ENCODE measurements at places on chromosomes 4 and X.

- DNase-seq, result no peak
Measured at GRCh38 chr4:99383833-99384392, 31.4 kb upstream of the ADH1C start.

DNA sequence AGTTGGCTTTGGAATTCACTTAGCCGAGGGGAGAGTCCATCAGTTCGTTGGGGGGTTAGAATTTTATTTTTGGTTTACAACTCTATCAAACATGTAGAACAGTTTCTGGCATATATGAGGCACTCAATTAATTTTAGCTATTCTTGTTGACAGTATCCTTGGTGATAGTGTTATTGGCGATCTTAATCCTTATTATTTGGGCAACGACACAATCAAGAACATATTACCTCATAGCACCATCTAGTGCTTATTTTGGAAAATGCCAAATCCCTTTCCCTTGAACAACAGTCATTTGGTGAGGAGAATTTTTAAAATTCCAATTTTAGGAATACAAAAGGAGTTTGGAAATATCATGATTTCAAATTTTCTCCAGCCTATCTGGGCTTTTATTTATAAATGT is 17.9 kb upstream of the PGRMC1 start:
- no peak for DNase-seq

GRCh38 chr4:124123721-124124120 is 588.8 kb downstream of the ANKRD50 start:
- no peak for DNase-seq

DNA sequence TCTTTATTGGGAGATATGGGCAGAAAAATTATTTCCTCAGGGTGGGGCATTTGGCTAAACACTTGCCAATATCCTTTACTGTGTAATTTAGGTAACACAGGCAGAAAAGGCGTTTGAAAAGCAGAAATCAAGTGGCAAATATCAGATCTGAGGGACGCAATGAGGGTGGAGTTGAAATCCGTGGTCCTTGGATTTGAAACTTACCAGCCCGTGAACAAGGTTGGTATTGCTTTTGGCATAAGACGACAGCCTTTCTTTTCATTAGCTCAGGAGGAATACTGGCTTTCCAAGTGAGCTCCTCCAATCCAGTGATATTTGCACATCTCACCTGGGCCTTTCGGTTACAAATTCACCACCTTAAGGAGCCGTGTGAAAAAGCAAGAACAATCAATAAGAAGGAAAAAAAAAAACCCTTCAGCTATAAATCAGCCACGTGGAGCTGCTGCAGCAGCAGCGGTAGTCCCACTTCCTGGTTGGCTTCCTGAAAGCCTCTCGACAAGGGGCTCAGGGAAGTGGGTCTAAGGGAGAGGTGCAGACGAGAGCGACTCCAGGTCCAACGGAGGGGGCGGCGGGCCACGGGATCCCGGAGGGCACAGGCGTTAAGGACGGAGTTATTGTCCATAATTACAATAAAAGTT is 734 bp upstream of the GALNT7 start:
- DNase-seq, result no peak

GRCh38 chrX:137031517-137032340 is 2.1 kb downstream of the GPR101 start:
- DNase-seq, result peak; percentile 40

All from stimulated activated CD4-positive, alpha-beta T cell treated with anti-CD3 and anti-CD28 coated beads, Interleukin-15, amount 100 ng/mL, for 48 hours (primary cell).